ENCODE measurements at places on chromosomes 16 and 17.
A peak's percentile ranks its signal among the peaks of the same experiment; 100 is the strongest.

GRCh38 chr16:71769222-71769621 lies 39.4 kb downstream of the AP1G1 start:
- no peak for DNase-seq

- no peak for DNase-seq
These were observed 194.8 kb downstream of the HS3ST4 start for GRCh38 chr16:25886598-25886997.

GRCh38 chr17:32862940-32863339 lies 14.0 kb downstream of the MYO1D start:
- DNase-seq = no peak

DNA sequence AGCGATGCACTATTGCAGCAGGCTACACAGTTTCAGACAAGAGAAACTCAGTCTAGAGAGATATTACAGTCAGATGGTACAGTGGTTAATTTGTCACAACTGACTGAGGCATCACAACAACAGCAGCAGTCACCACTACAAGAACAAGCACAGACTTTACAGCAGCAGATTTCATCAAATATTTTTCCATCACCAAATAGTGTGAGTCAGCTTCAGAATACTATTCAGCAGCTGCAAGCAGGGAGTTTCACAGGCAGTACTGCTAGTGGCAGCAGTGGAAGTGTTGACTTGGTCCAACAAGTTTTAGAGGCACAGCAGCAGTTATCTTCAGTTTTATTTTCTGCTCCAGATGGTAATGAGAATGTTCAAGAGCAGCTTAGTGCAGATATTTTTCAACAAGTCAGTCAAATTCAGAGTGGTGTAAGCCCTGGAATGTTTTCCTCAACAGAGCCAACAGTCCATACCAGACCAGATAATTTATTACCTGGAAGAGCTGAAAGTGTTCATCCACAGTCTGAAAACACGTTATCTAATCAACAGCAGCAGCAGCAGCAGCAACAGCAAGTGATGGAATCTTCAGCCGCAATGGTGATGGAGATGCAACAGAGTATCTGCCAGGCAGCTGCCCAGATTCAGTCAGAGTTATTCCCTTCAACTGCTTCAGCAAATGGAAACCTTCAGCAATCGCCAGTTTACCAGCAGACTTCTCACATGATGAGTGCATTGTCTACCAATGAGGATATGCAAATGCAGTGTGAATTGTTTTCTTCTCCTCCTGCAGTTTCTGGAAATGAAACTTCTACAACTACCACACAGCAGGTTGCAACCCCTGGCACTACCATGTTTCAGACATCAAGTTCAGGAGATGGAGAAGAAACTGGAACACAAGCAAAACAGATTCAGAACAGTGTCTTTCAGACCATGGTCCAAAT lies 34.1 kb downstream of the NQO1 start:
- DNase-seq = peak; percentile 74

GRCh38 chr17:9811086-9811485 lies 10.8 kb downstream of the GSG1L2 start:
- DNase-seq = no peak
